ENCODE measurements at places on chromosomes 1 and 21. TPM values are rescaled to one million over a fixed set of nuclear protein-coding genes. Genes with fewer than 3 reads are reported as not detected.

Gene TRIM46
- 10.7 TPM for total RNA-seq

Gene ZSCAN20
- 15.1 TPM for total RNA-seq

Gene SLC25A34
- total RNA-seq: 0.69 TPM

Gene FMO5
- total RNA-seq: 0.32 TPM

Gene SERPINC1
- total RNA-seq: not detected

Gene CD1E
- not detected for total RNA-seq

Gene LCE2B
- total RNA-seq: not detected

Gene FGGY
- total RNA-seq: 16.0 TPM

Gene COL8A2
- 19.6 TPM for total RNA-seq

Gene NKAIN1
- not detected for total RNA-seq

All from smooth muscle cell of the umbilical artery (primary cell).